ENCODE measurements at places on chromosomes 4 and X.
A peak's percentile ranks its signal among the peaks of the same experiment; 100 is the strongest.

DNA sequence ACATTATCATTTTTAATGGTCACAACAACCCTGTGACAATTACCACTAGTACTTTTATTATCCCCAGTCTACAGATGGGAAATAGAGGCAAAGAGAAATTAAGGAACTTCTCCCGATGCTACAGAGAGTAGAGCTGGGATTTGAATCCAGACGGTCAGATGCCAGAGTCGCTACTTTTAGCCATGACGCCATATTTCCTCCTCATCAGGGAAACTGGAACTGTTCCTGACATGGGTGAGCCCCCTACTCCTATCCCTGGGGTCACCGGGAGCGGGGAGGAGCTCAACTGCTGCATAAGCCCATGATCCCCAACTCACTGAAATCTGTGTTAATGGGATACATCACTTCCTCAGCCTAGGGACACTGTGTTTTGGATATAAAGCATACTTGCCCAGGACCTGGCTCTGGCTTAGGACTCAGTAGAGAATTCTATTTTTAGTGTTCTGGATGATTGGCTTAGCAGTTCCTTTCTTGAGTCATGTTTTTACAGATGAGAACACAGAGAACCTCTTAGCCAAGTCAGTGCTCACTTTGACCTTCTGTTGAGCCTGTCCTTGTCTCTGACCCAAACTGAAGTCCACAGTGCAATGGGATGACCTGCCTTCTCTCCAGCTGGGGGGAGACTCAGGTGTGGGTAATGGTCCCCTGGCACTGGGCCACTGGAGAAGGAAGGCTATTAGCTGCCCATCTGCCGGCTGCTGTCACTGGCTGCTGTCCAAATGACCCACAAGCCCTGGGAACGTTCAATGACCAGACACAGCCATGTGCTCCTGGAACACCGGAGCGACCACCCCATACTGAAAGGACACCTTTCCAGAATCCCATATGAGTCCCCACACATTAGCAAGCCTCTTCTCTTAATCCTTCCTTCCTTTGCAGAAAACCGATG is 90.8 kb upstream of the SHISA3 start:
- no peak for DNase-seq

DNA sequence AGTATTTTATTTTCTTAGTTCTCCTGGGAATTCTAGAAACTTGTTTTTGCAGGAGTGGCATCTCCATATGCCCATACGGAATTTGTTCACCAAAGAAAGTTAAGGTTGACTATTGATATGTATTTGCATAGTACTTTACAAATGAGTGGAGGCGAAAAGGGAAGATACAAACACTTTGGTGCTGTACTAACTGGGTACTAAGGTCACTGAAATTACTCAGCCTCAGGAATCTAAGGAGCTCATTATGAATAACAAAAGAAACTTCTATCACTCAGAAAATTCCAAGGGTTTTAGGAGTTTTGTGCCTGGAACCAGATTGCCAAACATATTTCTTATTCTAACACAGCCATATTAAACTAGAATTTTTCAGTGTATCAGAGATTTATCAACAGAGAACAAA is 27.4 kb upstream of the TMPRSS11B start:
- peak; percentile 11 for DNase-seq

- DNase-seq: peak; percentile 83
Measured at GRCh38 chr4:143586080-143586479, 72.6 kb downstream of the SMARCA5 start.

- no peak for DNase-seq
Measured at GRCh38 chrX:115988825-115989224, 181.7 kb upstream of the AGTR2 start.
